ENCODE measurements at places on chromosomes 13 and 19.

DNA sequence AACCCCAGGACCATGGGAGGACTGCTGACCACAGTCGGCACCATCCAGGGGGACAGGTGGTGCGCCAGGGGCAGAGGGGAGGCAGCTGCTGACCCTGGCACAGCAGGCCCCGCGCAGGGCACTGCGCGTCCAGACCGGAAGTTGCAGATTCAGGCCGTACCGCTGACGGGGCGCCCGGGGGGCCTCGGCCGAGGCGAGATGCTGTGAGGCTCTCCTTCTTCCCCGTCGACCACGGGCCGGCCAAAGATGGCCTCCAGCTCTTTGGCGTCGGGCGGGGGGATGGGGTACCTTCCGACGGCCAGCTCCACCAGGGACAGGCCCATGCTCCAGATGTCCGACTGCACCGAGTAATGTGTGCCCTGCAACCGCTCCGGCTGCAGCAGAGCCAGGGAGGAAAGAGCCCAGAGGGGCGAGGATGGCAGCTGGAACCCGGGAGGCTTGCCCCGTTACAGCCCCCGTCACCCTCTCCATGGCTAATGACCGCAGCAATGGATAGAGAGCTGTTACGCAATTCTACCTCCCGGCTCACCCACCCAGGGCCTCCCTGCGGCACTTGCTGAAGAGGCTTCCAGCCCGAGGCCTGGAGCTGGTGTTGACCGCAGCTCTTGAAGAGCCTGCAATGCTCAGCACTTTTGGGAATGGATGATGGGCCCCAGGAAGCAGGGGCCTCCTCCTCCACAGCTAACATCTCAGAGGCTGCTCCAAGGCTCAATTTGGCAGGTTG is 24.7 kb downstream of the MAP2K2 start:
- no peak for DNase-seq

DNA sequence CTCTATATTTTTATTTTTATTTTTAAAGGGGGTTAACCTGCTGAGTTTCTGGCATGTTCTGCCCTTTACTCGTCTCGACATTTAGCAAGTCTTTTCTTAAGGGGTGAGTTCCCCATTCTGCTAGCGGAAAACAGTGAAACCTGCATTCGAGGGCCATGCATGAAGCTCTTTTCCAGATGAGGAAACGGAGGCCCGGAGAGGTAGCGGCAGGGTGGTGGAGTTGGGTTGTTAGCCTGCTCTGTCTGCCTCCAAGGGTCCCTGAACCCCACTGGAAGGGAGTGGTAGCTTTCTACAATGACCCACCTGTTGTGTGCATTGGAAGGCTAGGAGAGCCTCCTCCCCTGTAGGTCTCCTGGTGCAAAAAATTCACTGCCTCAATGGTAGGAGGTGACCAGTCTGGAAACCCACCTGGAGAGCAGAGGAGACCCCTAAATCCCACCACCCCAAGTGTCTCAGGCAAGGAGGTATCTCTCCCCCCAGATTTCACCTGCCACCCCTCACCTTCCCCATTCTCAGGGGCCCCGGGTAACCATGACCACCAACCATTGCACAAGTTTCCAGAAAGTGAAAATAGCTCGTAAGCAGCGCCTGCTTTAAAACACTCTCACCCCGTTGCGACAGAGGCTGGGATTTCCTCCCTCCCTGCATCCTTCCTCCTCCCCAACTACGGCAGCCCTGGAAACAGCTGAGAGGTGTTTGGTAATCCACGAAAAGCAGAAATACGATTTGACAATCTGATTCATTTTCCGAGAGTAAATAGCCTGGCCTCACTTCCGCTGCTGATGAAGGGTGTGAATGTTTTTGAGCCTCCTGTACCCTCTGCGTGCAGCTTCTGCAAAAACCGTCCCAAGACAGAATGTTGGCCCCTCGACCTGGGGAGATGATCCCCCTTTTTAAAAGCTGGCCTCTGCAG is 3.5 kb downstream of the KLF2 start:
- DNase-seq, result no peak

GRCh38 chr13:45728759-45729158 is 26.6 kb downstream of the CBY2 start:
- DNase-seq, result no peak

GRCh38 chr13:77000475-77000874 is 8.6 kb downstream of the CLN5 start:
- no peak for DNase-seq

GRCh38 chr19:16309643-16310042 is 15.0 kb upstream of the KLF2 start:
- no peak for DNase-seq

DNA sequence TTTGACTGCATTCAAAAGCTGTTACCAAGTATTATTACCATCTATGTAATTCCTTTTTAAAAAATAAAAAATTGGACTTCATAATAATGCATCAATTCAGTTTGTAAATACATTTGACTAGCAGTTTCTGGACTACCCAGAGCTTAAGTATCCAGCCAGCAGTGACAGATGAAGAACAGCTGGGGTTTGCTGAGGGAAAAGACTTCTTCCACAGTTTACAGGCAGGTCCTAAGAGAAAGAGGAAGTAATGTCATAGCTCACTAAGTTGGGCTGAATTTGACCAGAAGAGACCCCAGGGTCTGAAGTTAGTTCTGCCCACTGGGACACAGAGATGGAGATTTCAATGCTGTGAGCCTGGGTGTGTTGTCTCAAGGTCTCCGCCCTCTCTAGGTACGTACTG is 96.4 kb downstream of the MBNL2 start:
- DNase-seq, result no peak

GRCh38 chr19:33806434-33806881 is 9.8 kb downstream of the KCTD15 start:
- DNase-seq, result no peak

DNA sequence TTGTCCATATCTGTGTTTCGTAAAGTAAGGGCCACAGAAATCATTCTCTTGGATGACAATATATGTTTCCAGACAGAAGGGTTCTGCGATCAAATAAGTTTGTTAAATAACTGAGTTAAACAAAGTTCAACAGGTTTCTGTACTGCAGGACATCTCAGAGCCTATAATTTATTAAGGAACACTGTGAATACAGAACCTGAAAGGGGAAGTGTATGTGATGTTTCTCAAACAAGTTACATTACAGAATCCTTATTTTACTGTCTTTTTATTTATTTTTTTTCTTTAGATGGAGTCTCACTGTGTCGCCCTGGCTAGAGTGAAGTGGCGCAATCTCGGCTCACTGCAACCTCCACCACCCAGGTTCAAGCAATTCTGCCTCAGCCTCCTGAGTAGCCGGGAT is 55.4 kb upstream of the GTF2F2 start:
- DNase-seq, result no peak

DNA sequence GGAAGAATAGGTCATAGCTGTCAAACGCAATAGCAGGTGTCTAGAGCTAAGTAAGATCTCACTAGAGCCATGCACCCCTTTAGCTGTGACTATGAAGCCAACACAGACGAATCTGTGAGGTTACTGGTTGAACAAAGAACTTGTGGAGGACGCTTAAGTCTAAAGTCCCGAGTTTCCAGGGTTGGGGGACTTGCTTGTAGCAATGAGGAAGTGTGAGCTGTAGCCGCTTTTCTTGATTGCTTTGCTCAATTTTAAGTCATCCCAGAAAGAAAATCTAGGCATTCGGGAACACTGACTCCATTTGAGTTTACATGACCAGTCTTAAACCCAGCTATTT is 1.6 kb downstream of the GPC5 start:
- DNase-seq, result no peak

DNA sequence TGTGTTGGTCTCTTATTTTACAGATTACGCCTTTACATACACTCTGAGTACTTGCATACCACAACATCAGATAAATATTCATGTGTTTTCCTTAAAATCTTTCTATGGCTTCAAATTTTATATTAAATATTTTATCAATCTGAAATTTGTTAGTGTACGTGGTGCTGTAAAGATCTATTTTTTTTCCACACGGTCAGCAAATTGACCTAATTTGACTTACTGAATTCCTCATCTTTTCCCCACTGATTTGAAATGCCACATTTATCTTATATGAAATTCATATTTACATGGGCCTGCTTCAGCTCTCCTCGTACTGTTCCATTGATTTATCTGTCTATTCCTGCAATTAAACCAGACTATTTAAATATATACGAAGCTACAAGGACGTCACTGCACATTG is 433.8 kb upstream of the ZNF507 start:
- no peak for DNase-seq

- no peak for DNase-seq
These were observed 23.0 kb upstream of the MTRF1 start for GRCh38 chr13:41286370-41286769.

- peak; percentile 80 for DNase-seq
These were observed at the start of gene FCHO1 for GRCh38 chr19:17751103-17751911. FCHO1 (plus strand) TSS chr19:17751477; CDS start chr19:17755165, 3,688 bp downstream.

GRCh38 chr19:48484931-48485612 is 15.9 kb downstream of the CYTH2 start:
- no peak for DNase-seq

- no peak for DNase-seq
These were observed 18.8 kb downstream of the FAM216B start for GRCh38 chr13:42800109-42800643.

DNA sequence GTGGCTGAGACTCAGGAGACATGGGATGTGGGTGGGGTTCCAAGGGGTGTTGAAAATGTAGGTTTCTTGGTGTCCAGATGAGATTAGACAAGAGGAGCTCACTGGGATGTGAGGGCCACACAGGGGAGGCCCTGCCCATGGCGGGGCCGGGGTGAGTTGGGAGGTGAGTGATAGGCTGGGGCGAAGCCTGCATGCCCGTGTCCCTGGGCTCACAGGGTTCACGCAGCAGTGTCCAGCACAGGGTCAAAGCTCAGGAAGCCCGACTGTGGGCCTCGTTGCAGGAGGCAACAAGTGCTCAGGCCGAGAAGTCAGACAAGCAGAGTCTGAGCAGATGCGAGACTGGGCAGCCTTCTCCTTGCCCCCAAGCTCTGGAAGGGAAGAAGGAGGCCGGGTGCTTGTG is 27.2 kb downstream of the CCDC8 start:
- DNase-seq, result no peak

DNA sequence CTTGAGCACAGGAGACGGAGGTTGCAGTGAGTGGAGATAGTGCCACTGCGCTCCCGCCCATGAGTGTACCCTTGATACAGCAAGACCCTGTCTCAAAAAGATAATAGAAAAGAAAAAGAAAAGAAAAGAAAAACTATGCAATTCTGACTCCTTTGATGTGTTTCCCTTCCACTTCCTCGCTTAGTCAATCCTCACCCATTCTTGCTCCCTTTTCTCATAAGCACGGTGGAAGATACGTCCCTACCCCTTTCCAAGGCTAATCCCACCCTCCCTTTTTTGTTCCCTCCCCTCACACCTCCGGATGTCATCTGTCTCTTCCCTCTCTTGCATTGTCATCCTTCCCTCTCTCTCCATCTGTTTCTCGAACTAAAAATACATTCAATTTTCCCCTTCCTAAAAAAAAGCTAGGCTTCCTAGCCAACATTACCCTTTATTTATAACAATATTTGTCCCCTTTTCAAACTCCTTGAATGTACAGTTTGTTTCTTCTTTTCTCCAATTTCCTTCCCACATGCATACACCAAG is 40.5 kb upstream of the ITM2B start:
- DNase-seq, result no peak
